ENCODE measurements at places on chromosomes 2 and 18.

DNA sequence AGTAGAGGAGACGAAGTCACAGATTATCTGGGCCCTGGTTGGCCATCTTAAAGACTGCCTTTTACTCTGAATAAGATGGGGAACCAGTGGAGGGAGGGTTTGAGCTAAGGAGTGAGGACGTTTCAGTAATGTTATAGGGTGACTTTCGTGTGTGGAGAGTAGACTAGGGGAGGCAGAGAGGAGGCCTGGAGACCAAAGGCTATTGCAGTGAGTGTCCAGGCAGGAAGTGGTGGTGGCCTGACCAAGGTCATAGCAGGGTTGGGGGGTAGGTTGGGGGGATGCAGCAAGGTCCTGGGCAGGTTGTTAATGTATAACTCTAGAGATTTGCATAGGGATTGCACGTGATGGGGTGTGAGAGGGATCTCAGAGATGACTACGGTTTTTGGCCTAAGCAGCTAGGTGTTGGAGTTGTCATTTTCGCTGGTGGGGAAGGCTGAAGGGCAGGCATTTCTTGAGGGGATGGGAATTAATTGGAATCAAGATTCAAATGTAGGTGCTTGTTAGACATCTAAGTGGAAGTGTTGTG lies 4.9 kb downstream of the CEP192 start:
- no peak for DNase-seq

GRCh38 chr18:48230467-48231113 lies 178.6 kb downstream of the ZBTB7C start:
- no peak for DNase-seq

- no peak for DNase-seq
Observed at GRCh38 chr18:63479826-63480225, 3.1 kb downstream of the SERPINB5 start.

GRCh38 chr2:20077411-20077940 lies 26.0 kb upstream of the LAPTM4A start:
- DNase-seq, result no peak

- DNase-seq, result no peak
Observed at GRCh38 chr2:26061539-26061938, 27.7 kb downstream of the RAB10 start.

GRCh38 chr2:105631011-105631410 lies 113.7 kb upstream of the NCK2 start:
- DNase-seq, result no peak

GRCh38 chr2:46844034-46844433 lies 71.6 kb downstream of the MCFD2 start:
- DNase-seq, result no peak

DNA sequence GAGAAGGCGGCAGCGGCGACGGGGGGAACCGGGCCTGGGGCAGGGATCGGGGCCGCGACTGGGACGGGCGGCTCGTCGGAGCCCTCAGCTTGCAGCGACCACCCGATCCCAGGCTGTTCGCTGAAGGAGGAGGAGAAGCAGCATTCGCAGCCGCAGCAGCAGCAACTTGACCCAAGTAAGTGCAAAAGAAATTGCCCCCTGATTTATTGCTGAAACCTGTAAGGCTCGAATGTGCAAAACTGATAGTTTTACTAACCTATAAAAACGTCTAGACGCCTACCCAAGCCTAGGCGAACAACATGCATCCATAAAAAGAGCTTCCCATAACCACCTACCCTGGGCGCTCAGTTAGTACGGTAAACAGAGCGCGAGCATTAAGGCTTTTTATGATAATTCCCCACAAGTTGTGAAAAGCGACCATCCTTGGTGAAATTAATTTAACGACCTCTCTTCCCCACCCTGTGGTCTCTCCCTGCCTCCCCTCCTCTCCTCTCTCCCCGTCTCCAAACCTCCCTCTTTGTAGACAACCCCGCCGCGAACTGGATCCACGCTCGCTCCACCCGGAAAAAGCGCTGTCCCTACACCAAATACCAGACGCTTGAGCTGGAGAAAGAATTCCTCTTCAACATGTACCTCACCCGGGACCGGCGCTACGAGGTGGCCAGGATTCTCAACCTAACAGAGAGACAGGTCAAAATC lies 1.0 kb downstream of the HOXD9 start:
- DNase-seq, result no peak

DNA sequence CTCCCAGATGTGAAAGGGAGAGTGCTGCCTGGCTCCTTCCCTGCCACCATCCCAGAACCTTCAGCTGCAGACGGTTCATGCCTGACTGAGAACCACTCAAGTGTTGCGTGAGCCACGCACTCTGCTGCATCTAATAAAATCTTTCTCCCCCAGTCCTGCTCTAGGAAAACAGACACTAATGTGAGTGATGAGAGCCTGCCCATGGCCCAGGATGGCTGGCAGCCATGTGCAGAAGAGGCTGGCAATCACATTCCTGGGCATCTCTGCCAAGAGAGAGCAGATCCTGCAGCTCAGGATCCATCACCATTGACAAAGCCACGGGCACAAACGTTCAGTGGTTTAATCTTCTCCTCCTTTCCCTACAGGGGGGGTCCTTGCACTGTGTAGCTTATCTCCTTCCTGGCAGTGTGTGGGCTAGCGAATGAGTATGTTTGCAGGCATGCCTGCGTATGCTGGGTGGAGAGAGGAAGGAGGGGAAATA lies 477.5 kb downstream of the SLC4A3 start:
- DNase-seq, result no peak

DNA sequence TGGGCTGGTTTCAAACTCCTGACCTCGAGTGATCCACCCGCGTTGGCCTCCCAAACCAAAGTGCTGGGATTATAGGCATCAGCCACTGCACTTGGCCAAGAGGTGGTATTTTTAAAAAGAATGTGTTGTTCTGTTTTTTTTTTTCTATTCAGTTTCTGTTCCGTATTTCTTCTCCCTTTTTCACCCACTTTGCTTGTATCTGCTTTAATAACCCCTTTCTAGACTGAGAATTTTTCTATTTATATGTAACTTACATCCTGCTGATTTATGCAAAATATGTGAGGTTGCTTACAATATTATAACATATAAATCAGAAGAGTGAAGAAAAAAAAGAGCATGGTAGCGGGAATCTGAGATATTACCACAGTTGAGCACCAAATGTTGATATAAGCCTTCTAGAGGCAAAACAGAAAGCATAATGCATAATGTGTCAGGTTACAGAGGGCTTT lies 17.2 kb upstream of the LYPD6B start:
- DNase-seq, result no peak
